ENCODE measurements at places on chromosomes 12 and 14. TPM values are rescaled to one million over a fixed set of nuclear protein-coding genes. Genes with fewer than 3 reads are reported as not detected.

GRCh38 chr12:88202500-88202899 is 60.4 kb downstream of the TMTC3 start:
- peak; percentile 23 for DNase-seq

Gene OR4Q3
- polyA plus RNA-seq, result not detected

Gene RFLNA
- 0.86 TPM for polyA plus RNA-seq

GRCh38 chr12:59904874-59905521 is 309.2 kb downstream of the SLC16A7 start:
- peak; percentile 90 for DNase-seq

GRCh38 chr14:75563931-75564330 is 14.5 kb upstream of the FLVCR2 start:
- no peak for DNase-seq

DNA sequence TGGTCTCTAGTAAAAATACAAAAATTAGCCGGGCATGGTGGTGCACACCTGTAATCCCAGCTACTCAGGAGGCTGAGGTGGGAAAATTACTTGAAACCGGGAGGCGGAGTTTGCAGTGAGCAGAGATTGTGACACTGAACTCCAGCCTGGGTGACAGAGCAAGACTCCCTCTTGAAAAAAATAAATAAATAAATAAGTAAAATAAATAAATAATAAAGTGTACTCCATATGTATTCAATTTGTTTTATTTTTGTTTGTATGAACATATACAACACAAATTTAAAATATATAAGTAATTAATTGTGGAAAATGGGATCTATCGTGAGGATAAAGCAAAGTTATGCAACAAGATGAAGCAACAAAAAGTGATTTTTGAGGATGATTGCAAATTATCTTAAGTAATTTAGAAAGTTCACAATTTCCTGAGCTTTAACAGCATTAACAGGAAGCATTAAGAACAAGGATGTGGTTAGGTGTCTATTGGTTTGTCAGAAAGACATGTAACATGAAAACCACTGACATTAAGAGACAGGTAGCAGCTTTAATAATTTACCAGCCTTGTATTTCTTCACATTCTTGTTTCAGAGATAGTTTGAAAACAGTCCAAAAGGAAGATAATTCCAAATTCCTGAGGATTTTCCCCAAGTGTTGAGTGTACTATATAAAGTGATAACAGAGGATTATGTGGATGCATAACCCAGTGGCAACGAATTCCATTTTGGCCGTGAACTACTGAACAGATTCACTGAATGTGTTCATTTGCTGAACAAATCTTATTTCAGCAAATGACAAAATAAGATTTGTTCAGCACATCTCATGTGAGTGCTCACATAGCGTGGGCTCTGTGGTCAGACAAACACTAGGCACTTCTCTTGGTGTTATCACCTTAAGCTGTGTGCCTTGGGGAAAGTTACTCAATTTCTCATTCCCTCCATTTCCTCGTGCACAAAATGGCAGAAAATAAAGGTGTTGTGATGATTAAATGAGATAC is 68.6 kb upstream of the RESF1 start:
- DNase-seq, result no peak

DNA sequence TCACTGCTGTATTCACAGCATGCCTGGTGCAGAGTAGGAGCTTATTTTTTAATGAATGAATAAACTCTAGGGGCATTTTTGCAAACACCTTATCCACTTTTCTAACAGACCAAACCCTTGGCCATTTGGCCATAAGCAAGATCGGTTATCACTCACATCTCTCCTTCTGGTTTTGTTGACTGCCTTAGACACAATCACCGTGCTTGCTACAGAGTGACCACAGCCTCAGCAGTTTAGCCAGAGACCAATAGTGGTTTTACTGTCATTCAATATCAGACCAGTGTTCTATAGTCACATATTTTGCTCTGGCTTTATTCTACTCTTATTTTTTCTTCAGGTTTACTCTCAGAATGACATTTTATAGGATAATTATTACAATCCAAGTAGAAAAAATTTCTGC is 2.2 kb downstream of the KLRB1 start:
- no peak for DNase-seq

- peak; percentile 98 for DNase-seq
Measured at GRCh38 chr12:48956279-48957140, 777 bp downstream of the ARF3 start.

GRCh38 chr12:7693793-7694192 is 1.8 kb downstream of the GDF3 start:
- no peak for DNase-seq

- DNase-seq, result peak; percentile 86
Measured at GRCh38 chr12:56029666-56030293, 8.9 kb downstream of the IKZF4 start.

GRCh38 chr14:104437703-104438102 is 141.9 kb upstream of the C14orf180 start:
- no peak for DNase-seq

Measured in GM23248 (cell line).